ENCODE measurements at places on chromosomes 16 and 17. TPM values are rescaled to one million over a fixed set of nuclear protein-coding genes. Genes with fewer than 3 reads are reported as not detected.
A peak's percentile ranks its signal among the peaks of the same experiment; 100 is the strongest.

DNA sequence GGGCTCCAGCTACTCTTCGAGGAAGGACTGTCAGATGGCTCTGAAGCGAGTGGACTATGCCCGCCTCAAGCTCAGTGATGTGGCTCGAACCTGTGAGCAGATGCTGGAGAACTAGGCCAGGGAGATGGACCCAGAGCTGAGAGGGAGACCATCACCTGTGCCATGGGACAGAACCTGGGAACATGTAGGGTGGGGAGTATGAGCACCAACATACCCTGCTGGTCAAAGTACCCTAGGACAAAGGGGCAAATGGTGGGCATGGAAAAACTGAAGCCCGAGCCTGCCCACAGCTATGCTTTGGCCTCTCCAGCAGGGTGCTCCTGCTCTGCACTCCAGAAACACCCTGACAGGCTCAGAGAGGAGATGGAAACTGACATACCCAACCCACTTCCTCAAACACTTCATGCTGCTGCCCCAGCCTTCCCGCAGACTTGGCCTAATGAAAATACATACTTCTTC, 1.9 kb downstream of the MED11 start:
- DNase-seq, result no peak

DNA sequence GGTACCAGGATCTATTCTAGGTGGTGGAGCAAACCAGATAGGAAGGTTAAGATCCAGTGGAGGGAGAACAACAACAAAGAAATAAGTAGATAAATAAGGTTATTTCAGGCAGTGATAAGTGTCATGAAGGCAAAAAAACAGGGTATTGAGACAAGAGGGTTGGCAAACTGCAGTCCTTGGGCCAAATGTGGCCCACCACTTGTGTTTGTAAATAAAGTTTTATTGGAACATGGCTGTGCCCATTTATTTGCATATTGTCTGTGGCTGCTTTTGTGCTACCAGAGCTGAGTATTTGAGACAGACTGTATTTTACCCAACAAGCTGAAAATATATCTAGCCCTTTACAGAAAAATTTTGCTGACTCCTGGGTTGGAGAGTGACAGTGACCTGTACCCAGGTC, 361.3 kb downstream of the XYLT1 start:
- DNase-seq, result no peak

DNA sequence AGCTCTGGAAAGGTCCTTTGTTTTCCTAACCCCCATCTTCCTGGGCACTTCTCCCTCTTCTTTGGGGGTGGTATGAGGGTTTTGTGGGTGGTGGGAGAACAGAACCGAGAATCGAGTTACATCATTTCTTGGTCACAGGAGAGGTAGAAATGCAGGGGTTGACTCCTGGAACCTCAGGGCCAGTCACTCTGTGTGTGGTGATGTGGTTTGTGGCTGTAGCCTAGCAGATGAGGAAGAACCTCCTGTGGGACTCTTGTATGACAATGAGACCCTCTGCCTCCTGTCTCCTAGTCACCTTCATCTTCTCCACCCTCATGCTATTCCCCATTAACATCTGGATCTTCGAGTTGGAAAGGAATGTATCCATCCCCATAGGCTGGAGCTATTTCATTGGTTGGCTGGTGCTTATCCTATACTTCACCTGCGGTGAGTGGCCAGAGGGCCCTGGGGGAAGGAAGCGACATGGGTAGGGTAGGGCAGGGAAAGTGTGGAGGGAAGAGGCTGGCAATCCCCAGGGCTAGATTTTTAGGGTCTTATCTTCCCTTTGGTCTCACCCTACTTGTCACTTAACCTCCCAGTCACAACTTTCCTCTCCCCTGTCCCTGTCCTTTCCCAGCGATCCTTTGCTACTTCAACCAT, 5.5 kb downstream of the ODF4 start:
- DNase-seq, result no peak

- DNase-seq, result no peak
These were observed 4.3 kb downstream of the POLG2 start for GRCh38 chr17:64492481-64493109.

- no peak for DNase-seq
These were observed 143.7 kb upstream of the MPHOSPH6 start for GRCh38 chr16:82313754-82314153.

- DNase-seq, result no peak
These were observed 418.3 kb downstream of the NPIPA7 start for GRCh38 chr16:16797239-16797638.

GRCh38 chr17:41171886-41172285, 3.9 kb upstream of the KRTAP4-3 start:
- no peak for DNase-seq

DNA sequence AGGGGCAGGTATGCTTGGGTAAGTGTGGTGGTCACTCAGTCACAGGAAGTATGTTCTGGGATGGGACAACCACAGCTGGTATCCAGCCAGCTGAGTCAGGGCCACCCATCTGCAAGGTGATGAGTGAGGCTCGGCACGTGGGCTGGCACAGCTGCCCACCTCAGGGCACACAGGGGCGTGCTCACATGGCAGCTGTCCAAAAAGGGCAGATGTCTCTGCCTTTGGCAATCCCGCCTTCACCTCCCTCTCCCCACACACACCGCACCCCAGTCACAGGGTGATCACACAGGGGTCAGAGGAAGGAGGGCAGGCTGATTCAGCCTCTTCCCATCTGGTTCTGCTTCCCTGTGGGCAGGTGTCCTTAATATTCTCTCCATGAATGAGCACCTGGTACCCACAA, 85.9 kb upstream of the TOB1 start:
- no peak for DNase-seq

- DNase-seq, result no peak
These were observed 70.1 kb downstream of the SMG6 start for GRCh38 chr17:2233441-2233947.

GRCh38 chr17:64418506-64419339, 28.1 kb upstream of the PECAM1 start:
- DNase-seq, result peak; percentile 32

- DNase-seq, result no peak
These were observed 12.0 kb upstream of the CRK start for GRCh38 chr17:1467898-1468492.

GRCh38 chr17:19376811-19377210, 1.5 kb upstream of the MAPK7 start:
- no peak for DNase-seq

GRCh38 chr17:69540356-69540755, 125.9 kb downstream of the MAP2K6 start:
- DNase-seq, result no peak

DNA sequence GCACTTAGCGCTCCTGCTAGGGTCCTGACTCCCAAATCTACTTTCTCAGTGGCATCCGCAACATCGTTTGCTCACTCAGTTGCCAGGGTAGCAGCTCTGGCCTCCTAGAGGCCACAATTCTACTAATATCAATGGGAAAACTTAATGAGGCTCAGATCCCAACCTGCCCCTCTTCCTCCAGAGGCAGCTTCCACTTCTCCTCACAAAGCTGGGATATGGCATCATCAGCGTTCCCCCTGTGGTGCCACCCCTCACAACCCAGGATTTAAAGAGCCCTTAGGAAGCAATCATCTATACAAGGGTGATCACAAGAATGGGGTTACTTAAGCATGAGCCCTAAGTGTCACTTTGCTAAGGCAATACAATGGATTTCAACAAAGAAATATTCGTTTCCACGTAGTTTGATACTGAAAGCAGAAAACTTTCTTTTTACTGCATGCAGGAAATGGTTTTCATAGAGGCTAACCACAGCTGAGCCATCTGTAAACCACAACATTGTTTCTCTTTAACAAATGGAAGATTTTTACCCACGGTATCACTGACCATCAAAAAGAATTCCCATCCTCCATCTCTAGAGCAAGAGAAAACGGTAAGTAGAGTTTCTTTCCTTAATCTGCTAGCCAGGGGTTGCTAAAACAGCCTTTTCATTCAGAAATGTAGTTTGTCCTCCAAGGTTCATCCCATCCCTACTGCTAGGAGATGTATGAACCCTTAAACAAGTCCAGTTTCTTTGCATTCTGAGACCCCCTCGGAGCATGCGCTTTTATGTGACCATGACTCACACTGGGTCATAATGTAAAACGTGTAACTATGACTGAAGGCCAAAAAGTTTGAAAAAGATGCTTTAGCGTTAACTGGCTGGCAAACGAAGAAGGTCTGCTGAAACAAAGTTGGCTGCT, 68.3 kb upstream of the BCAR1 start:
- no peak for DNase-seq

- no peak for DNase-seq
These were observed 7.8 kb upstream of the CHST6 start for GRCh38 chr16:75502916-75503605.

- no peak for DNase-seq
These were observed 3.7 kb downstream of the CCNF start for GRCh38 chr16:2432801-2433505.

GRCh38 chr17:82899941-82900340, 60.1 kb upstream of the ZNF750 start:
- no peak for DNase-seq

GRCh38 chr17:12726131-12726530, 60.4 kb downstream of the MYOCD start:
- no peak for DNase-seq

- no peak for DNase-seq
These were observed 12.4 kb upstream of the SPOP start for GRCh38 chr17:49690256-49690655.

GRCh38 chr16:47815655-47816054, 340.1 kb downstream of the ABCC12 start:
- DNase-seq, result no peak

- DNase-seq, result no peak
These were observed 870 bp upstream of the ZC3H7A start for GRCh38 chr16:11797957-11798299.

GRCh38 chr17:11739351-11739750, 141.1 kb downstream of the DNAH9 start:
- no peak for DNase-seq

DNA sequence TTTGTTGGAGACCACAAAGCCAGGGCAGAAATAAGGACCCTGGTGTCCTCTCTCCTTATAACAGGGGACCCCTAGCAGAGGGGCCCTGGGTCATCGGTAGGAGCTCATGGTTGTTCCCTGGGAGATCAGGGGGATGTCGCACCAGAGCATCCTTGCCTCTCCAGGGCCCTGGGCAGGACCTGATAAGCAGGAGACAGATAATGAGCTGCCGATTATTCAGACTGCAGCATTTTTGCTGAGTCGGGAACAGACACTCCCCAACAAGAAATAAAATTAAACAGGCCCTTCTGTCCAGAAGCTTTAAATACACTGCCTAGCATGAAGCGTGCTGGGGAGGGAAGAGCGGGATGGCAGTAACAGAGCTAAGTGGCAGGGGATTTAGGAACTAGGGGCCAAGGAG, 15.4 kb upstream of the GFAP start:
- no peak for DNase-seq

GRCh38 chr16:11151156-11151884, 104.7 kb downstream of the SOCS1 start:
- no peak for DNase-seq

GRCh38 chr17:33300241-33300640, 7.1 kb upstream of the ASIC2 start:
- DNase-seq, result no peak

DNA sequence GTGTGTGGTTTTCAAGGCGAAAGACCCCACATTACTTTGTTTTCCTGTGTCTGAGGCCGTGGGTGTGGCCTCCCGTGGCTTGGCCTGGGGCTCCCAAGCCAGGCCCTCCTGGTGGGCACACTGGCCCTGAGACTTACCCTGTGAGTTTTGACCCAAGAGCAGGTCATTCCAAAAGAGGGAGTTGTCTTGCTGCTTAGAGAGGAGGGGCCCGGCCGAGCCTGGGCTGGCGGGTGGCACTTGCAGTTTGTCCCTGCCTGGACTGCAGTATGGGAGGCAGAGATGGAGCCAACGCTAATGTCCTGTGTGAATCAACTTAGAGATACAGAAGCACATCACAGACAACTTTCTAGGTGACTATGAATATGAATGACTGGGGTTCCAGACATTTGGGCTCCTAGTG, 22.7 kb downstream of the PLEKHG4 start:
- no peak for DNase-seq

GRCh38 chr16:7653746-7654461, 321.3 kb downstream of the RBFOX1 start:
- DNase-seq, result no peak

The KRT14 gene
- polyA plus RNA-seq, result 1.3 TPM

The NLK gene
- 19.7 TPM for polyA plus RNA-seq

The SCNN1G gene
- 6.3 TPM for polyA plus RNA-seq

The SP2 gene
- 21.0 TPM for polyA plus RNA-seq

The MAP2K6 gene
- 20.4 TPM for polyA plus RNA-seq

The CLDN7 gene
- polyA plus RNA-seq, result 35.1 TPM

The PARD6A gene
- polyA plus RNA-seq, result 1.3 TPM

The ANKRD40CL gene
- 0.28 TPM for polyA plus RNA-seq

The PIK3R5 gene
- polyA plus RNA-seq, result 2.2 TPM

The ZNF75A gene
- polyA plus RNA-seq, result 64.3 TPM

The NHLRC4 gene
- 2.4 TPM for polyA plus RNA-seq

The PLD6 gene
- 3.5 TPM for polyA plus RNA-seq

The CMC2 gene
- polyA plus RNA-seq, result 53.9 TPM

The P2RX5 gene
- 0.23 TPM for polyA plus RNA-seq
